Stimulated activated CD8-positive, alpha-beta memory T cell treated with anti-CD3 and anti-CD28 coated beads, Interleukin-2, amount 100 ng/mL, for 1 hour (primary cell): ENCODE measurements at places on chromosomes 1 and 21.

GRCh38 chr21:14533499-14534428 lies 12.4 kb downstream of the SAMSN1 start:
- DNase-seq = no peak

- no peak for DNase-seq
Measured at GRCh38 chr21:45306832-45307571, 19.3 kb upstream of the POFUT2 start.

DNA sequence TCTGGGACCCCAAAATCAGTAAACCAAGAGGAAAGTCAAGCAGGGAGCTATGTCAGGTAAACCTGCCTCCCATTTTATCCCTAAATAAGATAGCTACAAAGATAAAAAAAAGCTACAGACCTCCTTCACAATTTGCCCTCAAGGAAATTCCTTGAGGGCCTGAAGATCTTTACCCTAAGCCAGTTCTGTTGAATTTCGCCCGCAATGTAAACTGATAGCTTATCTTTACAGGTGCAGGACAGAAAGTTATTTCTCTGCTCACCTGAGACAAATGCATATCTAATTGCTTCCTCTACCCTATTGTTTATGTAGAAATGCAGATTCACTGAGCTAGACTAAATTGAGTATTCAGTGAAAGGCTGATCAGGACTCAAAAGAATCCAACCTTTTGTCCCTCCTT lies 153.4 kb upstream of the CHRM3 start:
- DNase-seq = no peak

- DNase-seq = no peak
Measured at GRCh38 chr1:2417083-2417832, 4.9 kb upstream of the PEX10 start.

DNA sequence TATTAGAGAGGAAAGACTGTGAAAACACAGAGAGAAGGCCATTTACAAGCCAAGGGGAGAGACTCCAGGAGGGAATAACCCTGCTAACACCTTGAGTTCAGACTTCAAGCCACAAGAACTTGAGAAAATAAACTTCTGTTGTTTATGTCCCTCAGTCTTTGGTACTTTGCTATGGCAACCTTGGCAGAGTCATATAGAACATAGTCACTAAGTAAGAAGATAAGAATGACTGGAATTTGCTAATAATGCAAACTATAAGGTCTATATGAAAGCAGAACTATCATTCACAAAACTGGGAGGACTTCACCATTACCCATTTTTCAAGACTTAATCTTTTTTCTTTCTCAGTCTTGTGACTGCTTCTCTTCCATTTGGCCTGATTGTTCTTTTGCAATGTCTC lies 767.3 kb upstream of the ADAMTS5 start:
- no peak for DNase-seq

- no peak for DNase-seq
Measured at GRCh38 chr21:21159253-21159899, 161.2 kb downstream of the NCAM2 start.

GRCh38 chr21:45021428-45022347 lies 52.7 kb upstream of the ADARB1 start:
- no peak for DNase-seq

DNA sequence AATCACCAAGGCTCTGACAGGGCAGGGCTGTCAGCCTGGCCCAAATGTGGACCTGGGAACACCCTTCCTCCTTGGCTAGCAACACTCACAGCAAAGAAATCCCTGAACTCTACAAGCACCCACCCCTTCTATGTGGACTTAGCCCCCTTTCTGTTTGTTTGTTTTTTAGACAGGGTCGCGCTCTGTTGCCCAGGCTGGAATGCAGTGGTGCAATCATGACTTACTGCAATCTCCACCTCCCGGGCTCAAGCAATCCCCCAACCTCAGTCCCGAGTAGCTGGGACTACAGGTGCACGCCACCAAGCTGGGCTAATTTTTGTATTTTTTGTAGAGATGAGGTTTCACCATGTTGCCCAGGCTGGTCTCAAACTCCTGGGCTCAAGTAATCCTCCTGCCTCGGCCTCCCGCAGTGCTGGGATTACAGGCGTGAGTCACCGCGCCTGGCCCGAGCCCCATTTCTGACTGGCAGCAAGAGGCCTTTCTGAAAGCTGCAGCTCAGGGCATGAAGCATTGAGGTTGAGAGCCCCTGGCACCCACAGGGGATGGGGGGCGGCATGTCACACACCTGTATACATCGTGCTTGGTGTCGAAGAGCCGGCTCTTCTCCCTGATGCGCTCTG lies 16.2 kb downstream of the RIPK4 start:
- DNase-seq = no peak

DNA sequence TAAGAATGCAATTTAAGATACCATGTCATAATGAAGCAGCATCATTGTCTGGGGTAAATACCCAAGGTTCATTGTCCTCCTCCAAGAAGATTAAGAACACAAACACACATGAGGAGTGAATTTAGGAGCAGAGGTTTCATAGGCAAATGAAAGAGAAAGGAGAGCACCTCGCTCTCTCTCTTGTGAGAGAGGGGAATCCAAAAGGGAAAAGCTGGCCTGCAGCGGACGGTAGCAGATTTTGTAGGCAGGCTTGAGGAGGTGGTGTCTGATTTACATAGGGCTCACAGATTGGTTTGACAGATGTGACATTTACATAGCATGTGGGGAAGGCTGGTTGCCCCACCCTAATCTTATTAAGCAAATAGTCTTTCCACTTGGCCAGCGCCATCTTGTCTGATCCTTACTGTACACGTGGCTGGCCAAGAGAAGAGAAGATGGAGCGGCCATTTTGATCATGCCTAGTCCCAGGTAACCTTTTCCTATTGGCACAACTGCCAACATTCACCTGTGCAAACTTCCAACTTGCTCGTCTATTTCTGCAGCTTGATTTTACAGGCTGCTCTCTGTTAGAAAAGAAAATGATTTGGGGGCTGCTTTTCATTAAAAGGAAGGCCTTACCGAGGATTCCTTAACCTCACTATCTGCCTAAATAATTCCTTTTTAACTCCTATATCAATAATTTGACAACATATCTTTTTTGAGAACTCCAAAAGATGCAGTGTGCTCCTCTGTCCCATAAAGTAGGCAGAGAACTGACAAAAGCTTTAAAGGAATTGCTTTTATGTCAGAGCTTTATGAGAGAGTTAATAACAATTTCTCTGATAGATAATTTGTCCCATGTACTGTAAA lies 16.0 kb upstream of the LRRC7 start:
- no peak for DNase-seq

DNA sequence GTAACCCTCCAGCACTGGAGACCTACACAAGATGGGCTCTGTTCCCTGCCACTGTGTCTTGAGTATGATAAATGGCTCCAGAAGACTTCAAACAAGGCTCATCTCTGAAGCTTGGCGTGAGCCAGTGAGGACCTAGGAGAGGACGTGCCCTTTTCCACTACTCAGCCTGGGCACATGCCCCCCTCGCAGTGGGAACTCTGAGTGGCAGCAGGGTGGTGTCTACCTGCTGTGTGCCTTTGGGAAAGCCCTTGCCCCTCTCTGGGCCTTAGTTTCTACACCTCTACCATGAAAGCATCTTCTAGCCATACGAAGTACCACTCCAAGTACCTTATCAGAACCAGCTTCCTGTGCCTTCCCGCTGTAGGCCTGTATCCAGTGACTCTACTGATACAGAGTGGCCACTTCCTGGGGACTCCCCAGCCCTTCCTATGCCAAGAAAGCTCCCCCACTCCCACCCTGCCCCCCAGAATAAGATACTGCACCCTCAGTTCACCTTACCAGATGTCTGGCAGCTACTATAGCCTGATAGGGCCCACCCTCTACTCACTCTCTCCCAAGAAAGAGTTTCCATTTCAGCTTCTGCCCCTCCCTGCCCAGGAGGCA lies 3.1 kb upstream of the MOB3C start:
- DNase-seq = no peak

- DNase-seq = no peak
Measured at GRCh38 chr1:239386453-239387303, at the start of gene CHRM3. Gene CHRM3 (plus strand): TSS chr1:239386568. CDS start chr1:239907452, 520,884 bp downstream.

- no peak for DNase-seq
Measured at GRCh38 chr21:37908691-37909090, 7.6 kb downstream of the KCNJ6 start.

DNA sequence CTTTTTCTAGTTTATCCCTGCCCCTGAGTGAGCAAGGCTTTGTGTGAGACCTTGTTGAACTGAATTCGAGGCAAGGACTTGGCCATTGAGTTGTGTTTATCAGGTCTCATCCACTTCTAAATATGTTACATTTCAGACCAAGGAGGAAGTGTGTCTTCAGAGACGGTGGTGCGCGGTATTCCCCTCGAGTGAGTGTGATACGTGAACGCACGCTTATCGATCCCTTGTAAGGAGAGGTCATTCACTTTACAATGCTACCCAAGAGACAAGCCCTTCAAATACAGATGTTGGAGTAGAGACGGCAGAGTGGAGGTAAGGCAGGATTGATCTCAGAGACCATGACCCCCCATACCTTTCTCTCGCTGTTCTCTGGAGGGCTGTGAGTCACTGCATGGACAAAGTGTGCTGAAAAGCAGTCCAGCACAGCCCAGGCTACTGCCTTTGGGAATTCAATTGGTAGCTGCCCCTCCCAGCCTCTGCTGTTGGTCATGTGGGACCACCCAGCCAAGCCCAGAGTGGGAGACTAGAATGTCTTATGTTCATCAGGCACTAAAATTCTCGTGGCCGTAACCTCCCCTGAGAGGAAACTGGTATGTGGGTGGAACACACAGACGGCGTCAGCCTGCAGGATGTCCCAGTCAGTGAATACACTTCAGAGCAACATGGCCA lies 16.3 kb upstream of the MTARC1 start:
- DNase-seq = no peak

- no peak for DNase-seq
Measured at GRCh38 chr1:174623324-174624035, 175.7 kb downstream of the GPR52 start.

DNA sequence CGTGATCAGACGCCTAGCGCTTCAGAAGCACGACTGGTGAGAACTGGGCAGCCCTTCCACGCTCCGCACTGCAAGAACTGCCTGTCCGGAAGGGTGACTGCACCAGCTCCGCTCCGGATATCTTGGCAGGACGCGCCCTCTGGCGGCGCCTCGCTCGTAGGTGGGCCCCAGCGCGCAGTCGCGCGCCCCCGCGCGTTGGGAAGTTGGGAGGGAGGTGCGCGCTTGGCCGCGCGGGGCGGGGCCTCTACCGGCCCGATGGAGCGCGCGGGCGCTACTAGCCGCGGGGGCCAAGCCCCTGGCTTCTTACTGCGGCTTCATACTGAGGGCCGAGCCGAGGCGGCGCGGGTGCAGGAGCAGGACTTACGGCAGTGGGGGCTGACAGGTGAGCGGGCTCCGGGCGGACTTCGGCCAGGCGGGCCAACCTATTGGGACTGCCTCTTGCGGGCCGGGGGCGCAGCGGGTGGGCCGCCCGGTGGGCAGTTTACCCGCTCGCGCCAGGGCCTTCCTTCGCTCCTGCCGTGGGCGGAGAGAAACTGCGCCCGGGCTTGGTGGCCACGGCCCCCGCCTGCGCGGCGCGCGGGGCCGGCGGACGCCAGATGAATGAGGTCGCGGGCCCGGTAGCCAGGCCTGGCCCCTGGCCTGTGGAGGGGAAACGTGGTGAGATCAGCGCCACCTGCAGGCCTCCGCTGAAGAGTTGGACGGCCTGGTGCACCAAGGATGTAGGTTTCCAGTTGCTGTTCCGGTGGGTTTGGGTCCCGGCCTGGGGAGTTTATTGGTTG lies at the start of gene CHD1L:
TSS of gene CHD1L (plus strand) at position 236 of the 779 bp plus-strand sequence. CDS start at position 256, 20 bp downstream.
- DNase-seq = peak; percentile 89

DNA sequence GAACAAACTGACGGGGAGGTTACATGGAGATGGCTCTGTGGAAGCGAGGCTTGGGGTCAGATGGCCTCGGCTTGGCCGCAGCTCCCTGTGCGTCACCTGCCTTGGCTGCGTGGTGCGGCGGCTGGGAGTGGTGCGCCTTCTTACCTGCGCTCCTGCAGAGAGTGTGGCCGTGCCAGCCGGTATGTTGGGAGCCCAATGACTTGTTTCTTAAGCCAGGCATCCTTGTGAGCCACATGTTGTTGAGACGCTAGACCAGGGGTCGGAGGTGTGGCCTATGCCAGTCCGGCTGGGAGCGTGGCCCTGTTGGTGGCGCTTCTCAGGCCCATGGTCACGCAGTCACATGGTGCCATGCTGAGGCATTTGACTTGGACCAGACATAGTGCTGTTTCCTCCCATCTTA lies 10.5 kb downstream of the SLX9 start:
- DNase-seq = no peak

DNA sequence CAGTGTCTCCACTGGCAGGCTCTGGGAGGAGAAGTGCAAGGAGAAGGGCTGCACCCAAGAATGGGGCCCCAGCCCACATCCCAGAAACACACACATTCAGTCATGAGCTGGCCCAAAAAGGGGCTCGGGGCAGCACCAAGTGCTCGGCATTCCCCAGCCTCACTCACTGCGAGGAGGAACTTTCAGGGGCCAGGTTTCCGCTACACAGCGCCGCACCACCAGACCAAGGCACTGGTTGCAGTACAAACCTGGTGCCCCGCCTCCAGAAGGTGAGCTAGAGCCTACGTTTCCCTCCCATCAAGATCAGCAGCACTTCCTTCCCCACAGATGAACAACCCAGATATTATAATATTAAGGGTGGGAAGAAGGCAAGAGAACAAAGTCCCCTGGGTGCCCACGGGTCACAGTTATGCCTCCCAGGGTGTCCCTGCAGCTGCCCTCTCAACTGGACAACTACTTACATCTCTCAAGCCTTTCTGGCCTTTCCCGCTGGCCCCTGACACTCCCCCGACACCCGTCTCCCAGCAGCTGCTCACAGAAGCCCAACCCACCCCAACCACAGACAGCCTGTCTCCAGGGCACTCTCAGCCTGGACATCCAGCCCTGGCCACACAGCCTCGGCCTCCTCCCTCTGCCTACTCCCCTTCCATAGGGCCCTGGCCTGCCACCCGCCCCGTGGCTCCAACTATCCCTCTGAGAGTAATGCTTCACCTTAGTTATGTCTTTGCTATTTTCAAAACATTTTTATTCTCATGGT lies 3.8 kb downstream of the PBXIP1 start:
- no peak for DNase-seq

GRCh38 chr21:29803191-29803590 lies 136.6 kb downstream of the GRIK1 start:
- no peak for DNase-seq

DNA sequence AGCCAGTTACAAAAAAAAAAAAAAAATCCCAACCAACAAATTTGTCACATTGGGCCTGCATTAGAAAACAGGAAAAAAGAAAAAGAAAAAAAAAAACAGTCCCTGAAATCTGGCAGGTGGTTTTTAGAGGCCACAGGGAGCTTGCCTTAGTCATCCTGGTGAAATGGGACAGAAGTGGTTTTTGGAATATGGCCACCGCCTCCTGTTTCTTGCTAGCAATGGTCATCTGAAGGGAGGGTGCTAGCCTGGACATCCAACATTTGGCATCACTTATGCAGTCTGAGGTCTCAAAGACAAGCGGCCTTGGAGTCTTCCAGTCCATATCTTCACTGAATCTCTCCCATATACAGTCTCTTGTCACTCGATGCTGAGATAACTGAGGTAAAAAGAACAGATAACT lies 20.1 kb upstream of the NKAIN1 start:
- DNase-seq = no peak
